ENCODE measurements at places on chromosomes 1 and 21.

DNA sequence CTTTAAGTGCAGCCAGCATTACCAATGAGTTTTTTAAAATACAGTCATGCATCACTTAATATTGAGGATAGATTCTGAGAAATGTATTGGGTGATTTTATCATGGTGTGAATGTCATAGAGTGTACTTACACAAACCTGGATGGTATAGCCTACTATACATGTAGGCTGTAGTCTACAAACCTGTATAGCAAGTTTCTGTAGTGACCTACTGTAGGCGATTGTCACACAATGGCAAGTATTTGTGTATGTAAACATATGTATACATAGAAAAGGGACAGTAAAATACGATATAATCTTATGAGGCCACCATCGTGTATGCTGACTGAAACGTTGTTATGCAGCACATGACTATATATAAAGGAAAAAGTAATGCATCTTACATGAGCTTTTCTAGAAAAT is 48.2 kb downstream of the RPE65 start:
- no peak for DNase-seq

- no peak for DNase-seq
These were observed 15.0 kb downstream of the CACNA1S start for GRCh38 chr1:201096977-201097856.

- DNase-seq = no peak
These were observed 87.0 kb downstream of the RGS7 start for GRCh38 chr1:241270016-241270415.

GRCh38 chr1:153831026-153831425 is 55.8 kb downstream of the SLC27A3 start:
- no peak for DNase-seq

DNA sequence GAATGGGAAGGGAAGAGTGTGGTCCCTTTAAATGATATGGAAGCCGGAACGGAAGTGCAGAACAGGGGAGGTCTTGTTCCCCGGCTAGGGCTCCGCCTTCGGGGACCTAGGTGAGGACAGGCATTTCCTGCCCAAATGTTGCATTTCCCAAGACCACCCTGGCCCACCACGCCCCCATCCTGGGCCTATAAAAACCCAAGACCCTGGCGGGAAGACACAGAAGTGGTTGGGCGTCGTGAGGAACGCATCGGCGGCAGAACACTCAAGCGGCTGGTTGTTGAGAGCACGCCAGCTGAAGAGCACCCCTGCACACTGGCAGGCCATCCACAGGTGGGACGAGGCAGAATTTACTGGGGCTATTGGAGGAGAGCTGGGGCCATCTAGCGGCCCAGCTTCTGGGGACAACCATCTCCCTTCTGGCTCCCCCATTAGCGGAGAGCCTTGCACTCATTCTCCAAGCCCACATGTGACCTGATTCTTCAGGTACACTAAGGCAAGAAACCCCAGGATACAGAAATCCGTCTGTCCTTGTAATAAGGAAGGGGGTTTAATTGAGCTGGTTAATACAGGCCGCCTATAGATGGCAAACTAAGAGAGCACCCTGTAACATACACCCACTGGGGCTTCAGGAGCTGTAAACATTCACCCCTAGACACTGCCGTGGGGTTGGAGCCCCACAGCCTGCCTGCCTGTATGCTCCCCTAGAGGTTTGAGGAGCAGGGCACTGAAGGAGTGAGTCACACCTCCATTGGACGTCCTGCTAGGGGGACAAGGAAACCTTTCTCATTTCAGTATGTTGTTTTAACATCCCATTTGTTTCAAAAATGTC is 1327.9 kb downstream of the BRINP3 start:
- peak; percentile 9 for DNase-seq

DNA sequence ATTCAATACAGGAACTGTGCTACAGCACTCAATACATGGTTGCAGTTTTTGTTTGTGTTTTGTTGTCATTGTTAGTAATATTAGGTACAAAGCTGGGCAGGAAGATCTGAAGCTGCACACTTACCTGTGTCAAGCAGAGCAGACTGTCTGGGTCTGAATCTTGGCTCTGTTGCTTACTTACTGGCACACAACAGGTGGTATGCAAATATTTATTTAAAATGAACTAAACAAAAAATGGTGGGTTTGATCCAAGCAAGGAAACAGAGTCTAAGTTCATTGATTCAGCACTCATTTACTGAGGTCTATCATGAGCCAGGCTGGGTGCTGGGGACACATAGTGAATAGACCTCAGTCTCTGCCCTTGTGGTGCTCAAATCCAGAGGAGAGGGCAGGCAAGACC is 230.4 kb downstream of the OMA1 start:
- DNase-seq = no peak

DNA sequence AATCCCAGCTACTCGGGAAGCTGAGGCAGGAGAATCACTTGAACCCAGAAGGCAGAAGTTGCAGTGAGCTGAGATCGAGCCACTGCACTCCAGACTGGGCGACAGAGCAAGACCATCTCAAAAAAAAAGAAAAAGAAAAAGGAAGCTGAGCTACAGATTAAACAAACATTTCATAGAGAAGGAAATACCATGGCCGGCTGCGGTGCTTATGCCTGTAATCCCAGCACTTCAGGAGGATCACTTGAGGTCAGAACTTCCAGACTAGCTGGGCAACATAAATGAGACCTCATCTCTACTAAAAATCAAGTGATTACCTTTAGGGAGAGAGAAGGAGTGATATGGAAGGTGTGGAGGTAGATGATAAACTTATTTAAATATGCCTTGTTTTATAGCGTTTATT is 14.0 kb upstream of the CFAP126 start:
- DNase-seq = no peak

- DNase-seq = no peak
These were observed 48.5 kb upstream of the EDEM3 start for GRCh38 chr1:184803180-184803492.

DNA sequence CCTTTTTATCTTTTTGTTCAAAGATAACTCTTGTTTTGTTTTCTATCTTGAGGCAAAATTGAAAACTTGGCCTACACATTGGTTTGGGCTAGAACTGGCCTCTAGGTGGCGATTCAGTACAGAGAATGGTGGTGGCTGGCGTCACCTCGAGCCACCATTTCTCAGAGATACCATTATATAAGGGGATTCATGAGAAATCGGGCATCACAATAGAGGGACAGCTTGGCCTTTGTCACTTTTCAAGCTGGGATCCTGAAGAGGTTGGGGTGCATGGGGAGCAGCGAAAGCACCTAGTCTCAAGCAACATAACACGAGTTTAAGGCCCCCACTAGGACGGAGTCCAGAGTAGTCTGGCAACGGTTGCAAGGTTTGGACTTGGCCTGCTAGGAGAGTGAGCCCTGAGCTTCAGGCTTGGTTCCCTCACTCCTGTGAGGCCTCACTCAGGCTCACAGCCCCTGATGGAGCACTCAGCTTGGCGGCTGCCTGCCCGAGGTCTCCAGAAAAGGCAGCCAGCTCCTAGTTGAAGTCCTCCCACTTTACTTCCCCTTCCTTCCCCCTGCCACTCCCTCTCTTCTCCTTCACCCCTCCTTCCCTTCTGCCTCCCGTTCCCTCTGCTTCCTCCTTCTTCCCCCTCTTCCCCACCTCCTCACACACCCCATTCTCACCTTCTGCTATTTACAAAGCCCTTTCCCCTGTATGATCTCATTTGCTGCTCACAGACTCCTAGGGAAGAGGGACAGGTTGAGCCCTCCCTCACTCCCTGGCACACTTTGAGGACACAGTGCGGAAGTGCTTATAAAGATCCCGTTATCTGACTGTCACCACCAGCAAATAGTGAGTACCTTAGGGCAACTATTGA is 67.8 kb downstream of the LRIG2 start:
- peak; percentile 73 for DNase-seq
